ENCODE measurements at places on chromosomes 16 and 17. TPM values are rescaled to one million over a fixed set of nuclear protein-coding genes. Genes with fewer than 3 reads are reported as not detected.
A peak's percentile ranks its signal among the peaks of the same experiment; 100 is the strongest.

DNA sequence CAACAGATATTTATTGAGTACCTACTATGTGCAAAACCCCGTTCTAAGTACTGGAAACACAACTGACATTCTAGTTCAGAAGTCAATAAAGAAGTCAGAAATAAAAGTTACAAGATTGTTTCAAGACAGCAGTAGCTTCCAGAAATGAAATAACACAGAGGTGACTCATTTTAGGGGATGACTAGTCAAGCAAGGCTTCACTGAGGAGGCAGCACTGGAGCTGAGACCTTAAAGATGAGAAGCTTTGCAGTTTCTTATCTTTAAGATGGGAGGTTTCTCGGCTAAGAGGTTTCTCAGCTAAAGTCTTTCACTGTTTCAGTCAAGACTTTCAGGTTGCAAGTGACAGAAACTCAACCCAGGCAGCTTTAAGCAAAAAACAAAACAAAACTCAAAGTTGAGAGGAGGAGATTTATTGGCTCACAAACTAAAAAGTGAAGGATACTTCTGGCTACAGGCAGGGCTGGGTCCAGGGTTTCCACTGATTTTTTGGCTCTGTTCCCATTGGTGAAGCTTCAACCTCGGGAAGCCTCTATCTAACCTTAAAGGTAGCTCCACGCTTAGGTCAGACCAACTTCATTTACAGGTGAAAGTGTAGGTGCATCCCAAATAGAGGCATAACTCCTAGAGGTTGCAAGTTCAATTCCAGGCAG, 7.4 kb upstream of the MMP2 start:
- peak; percentile 44 for DNase-seq

CDH1 gene
- total RNA-seq, result not detected

RGS9 gene
- total RNA-seq, result 0.21 TPM

LAT gene
- total RNA-seq, result 53.4 TPM

DNA sequence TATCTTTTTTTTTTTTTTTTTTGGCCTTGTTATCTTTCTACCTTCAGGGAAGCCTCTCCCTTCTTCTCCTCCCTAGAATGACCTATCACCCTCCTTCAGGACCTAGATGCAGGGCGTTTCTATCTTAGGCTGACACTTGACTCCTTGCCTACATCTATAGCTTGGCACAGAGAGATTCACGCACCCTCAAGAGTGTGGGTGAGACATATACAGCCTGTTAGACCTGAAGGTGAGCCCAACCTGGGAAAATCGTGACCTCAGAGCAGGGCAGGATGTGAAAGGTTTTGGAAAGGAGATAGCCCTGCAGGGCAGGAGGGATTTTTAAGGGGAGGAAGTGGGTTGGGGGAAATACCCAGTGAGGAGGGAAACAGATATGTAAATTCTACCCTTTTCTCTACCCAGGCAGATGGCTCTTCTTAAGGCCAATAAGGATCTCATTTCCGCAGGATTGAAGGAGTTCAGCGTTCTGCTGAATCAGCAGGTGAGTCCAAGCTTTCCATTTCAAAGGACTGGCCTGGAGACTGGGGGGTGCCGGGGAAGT, at the start of gene AHSP:
AHSP (plus strand) TSS at position 167 of the 541 bp plus-strand sequence; CDS start at position 407, 240 bp downstream.
- DNase-seq, result no peak

GRCh38 chr17:850851-851763, 69.0 kb downstream of the MRM3 start:
- DNase-seq, result no peak

DNA sequence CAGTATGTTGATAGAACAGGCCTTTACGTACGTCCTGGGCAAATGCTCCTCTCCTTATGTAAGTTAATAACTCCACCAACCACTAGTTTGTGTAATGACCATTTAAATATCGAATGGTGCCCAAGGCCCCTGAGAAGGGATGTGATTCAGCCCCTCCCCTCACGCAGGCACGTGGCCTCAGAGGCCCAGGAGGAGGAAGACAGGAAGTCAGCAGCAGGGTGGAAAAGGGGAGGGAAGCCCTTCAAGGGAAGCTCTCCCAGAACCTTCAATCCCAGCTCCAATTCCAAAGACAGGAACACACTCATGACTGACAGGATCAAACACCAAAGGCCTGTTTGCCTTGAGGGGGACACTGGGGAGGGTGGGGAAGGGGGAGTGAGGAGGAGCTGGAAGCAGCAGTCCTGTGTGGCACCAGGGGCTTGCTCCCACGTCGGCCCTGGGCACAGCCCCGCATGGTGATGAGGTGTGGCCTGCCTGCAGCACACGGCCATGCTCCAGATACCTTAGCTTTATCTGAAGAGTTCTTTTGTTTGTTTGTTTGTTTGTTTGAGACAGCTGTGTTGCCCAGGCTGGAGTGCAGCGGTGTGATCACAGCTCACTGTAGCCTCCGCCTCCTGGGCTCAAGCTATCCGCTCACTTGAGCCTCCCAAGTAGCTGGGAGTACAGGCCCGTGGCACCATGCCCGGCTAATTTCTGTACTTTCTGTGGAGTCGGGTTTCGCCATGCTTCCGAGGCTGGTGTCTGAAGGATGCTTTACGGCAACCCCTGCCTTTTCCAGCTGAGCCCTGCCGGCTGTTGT, 105.0 kb downstream of the ZNF778 start:
- no peak for DNase-seq
